Upper lobe of left lung (tissue), 6 donors: ENCODE measurements at places on chromosomes 1 and 21.
A peak's percentile ranks its signal among the peaks of the same experiment; 100 is the strongest.

DNA sequence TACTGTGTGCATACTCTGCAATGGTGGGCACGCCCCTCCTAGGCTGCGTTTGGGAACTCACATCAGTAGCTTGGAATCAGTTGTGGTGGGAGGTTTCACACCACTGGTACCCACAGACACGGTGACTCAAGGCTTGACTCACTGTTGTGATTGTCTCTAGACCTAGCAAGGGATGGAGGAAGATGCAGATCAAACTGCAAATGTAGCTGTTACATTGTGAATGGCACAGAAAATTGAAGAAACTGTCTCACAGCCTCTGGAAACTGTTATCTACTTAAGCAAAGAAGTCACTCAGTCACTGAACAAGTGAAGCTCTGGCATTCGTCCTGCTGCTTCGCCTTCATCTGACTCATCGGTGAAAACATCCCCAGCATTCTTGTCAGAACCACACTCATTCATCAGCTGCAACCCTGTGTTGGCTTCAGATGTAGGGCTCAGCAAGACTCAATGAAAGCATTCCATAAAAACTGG lies 59.5 kb downstream of the POFUT2 start:
- peak; percentile 41 for DNase-seq

DNA sequence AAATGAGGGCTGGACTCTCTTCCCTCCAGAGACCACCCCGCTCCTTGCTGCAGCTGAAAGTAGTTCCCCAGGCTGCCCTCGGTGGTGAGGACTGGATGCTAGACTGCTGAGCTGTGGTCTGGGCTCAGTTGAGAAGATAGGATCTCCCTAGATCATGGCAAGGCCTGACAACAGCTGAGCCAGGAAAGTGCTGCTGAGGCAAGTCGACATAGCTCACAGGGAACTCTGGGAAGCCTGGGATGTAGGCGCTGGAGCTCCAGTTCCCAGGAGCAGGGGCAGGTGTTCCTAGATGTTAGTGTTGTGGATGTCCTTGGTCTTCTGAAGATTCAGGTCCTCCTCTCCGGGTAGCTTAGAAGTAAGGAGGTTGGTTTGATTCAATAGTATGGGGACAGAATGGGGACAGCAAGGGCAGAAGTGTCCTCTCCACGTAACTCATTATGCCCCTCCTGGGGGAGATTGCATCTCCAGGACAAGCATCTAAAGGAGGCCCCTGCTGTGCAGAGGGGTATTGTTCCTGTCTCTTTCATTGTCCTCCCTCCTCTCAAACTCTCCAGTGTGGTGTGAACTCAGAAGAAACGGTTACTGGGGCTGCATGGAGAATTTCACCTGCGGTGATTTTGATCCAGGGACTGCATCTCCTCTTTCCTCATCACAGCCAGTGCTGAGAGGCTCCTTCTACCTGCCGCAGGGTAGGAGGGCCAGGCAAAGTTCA lies 3.7 kb downstream of the CYB561D1 start:
- no peak for DNase-seq

- no peak for DNase-seq
Observed at GRCh38 chr1:203733009-203733863, 31.7 kb upstream of the LAX1 start.

- peak; percentile 25 for DNase-seq
Observed at GRCh38 chr1:202708456-202709275, 1.6 kb downstream of the SYT2 start.

DNA sequence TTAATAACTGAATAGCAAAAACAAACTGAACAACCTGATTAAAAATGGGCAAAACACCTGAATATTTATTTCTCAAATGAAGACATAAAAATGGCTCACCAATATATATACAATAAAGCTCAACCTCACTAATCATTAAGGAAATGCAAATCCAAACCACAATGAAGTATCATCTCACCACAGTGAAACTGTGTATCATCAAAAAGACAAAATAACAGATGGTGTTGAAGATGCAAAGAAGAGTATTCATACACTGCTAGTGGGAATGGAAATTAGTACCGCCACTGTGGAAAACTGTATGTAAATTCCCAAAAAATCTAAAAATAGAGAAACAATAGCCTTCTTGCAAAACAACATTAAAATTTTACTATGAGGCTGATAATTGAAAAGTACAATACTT lies 1660.1 kb upstream of the B3GALT2 start:
- no peak for DNase-seq

- DNase-seq = no peak
Observed at GRCh38 chr1:44634606-44635189, 39.6 kb downstream of the TMEM53 start.
